ENCODE measurements at places on chromosomes 2 and 18.

DNA sequence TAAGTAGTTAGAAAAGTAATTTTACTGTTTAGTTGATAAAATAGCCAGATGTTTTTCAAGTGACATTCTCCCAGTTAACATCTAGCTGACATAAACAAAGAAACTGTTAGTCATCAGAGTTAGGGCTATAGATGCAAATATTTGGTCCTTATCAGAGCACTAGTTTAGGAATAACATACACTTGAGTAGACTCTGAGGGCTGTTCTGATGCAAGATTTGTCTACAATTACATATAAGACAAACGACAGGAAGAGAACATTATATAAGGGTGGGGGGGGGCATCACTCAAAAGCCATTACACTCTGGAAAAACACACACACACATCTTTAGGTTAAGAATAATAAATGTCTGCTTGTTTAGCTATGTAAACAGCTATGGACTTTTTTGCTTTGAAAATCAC is 554.4 kb upstream of the LRRTM1 start:
- no peak for DNase-seq

- no peak for DNase-seq
Observed at GRCh38 chr2:23690421-23691105, 236.4 kb downstream of the ATAD2B start.

DNA sequence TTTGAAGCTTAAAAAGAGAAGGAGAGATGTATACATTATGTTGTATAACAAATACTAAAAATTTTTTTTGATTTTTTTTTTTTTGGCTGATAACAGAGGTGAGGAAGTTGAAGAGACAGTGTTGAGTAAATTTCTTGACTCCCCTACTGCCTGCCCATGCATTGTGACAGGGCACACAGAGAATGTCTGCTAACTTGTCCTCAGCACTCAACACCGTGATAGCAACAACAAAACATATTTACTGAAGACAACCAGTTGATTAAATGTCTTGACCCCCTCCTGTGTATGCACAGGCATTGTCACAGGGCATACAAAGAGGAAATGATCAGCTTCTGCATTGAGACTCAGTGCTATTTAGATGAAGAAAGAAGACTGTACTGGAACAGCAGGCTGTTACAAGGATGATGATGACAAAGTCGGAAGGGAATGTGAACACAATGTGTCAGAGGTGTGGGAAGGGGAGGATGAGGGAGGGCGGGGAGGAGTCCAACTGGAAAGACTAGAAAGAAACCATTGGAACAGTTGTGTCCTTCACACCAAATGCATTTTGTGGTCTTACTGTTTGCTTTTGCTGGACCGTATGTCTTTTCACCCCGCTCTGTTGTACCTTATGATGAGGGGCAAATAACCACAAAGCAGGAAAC is 89.5 kb downstream of the CERS6 start:
- peak; percentile 68 for DNase-seq

DNA sequence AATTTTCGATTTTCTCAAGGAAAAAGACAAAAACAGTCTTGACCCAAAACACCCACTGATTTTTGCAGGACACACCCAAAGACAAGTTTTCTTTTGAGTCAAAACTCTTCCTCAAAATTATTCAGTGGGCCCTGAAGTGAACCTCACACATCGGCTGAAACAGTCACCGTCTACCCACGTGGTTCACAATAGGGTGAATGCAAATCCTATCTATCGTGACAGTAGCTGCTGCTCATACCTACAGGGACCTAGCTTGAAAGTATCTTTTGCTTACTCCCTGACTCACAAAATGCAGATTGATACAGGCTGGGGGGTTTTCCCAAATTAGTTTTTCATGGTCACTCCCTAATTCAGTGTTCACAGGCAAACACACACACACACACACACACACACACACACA is 10.7 kb upstream of the CD226 start:
- DNase-seq: peak; percentile 57

DNA sequence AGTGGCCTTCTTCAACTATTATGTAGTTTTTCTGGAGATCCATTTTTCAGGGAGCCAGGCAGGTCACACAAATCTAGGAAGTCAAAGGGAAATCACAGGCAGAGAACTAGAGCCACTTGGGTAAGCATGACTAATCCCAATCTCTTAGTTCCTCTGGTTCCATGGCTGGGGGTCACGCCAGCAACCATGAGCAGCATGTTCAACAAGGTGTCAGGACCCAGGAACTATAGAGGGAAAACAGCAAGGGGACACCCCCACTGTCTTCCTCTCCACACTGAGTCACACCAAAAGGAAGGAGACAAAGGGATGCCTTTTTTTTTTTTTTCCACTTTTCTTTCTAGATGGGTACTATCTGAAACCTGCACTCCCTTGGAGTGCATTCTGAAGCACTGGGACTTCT is 250.9 kb downstream of the OTX1 start:
- DNase-seq: no peak

DNA sequence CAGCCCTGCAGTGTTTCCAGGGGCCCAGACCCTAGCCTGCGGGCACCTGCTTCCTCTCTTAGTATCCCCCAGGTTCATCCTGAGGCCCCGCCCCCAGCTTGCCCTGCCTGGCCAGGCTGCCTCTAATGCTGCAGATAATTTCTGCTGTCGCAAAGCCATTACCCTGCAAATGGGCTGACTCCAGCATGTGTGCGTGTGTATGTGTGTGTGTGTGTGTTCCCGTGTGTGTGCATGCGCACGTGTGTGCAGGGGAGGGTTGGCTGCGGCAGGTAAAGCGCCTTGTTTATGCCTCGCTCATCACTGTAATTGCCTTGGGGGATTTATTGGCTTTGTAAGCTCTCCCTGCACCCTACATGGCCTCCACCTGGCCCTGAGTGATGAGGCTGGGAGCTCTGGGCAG is 7.6 kb upstream of the PRSS56 start:
- DNase-seq: no peak

- no peak for DNase-seq
Observed at GRCh38 chr2:10303181-10303693, 533 bp downstream of the HPCAL1 start.

DNA sequence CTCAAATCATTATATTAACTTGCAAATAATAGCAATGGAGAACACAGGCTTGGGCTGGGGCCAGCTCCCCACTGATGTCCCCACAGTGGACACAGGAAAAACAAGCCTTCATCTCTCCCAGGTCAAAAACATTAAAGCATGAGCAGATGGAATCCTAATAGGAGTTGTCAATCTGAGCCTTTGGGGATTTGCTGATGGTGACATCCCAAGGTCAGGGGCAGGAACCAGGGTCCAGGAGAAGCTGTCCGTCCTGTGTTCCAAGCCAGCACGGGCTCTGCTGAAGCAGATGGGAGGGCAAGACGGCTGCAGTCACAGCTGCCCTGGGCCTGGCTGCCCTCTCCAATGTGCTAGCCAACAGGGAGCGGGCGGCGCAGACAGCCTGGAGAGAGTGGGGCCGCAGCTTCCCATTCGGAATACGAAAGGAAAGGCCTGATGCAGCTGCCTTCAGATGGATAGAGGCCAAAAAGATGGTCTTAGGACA is 135.5 kb downstream of the NDUFA10 start:
- DNase-seq: no peak

- DNase-seq: peak; percentile 56
Observed at GRCh38 chr2:128442053-128442751, 123.5 kb upstream of the HS6ST1 start.

DNA sequence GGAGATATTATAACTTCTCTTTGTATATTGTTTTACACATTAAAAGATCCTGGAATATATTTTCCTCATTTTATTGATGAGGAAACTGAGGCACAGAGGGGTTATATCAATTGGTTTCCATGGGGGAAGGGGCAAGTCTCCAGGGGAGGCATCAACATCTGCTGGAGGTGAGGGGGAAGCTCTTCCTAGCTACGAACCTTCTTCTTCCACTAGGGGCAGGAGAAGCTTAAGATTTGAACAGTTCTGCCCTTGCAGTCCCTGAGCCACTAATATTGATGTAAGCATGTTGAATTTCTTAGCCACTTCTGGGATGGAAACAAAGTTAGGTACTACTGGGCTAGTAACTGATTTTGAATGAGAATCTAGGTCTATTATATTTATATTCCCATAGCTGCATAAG is 140.1 kb upstream of the AQP4 start:
- DNase-seq: peak; percentile 4

GRCh38 chr2:136055929-136056688 is 61.8 kb downstream of the CXCR4 start:
- no peak for DNase-seq

- DNase-seq: peak; percentile 55
Observed at GRCh38 chr2:69624131-69624530, 19.4 kb downstream of the AAK1 start.

- DNase-seq: peak; percentile 31
Observed at GRCh38 chr2:19793132-19793750, 108.5 kb downstream of the TTC32 start.

DNA sequence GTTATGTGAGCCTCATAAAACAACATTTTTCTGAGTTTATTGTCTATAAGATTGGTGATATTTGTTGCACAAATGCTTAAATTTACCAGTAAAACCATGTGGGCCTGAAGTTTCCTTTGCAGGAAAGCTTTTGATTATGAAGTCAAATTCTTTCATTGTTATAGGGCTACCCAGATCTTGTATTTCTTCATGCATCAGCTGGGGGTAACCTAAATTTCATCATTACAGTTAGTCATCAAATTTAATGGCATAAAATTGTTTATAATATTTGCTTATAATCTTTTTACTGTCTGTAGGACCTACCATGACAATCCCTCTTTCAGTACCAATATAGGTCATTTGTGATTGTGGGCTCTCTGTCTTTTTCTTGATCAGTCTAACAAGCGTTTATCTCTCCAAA is 47.8 kb downstream of the SMAD2 start:
- DNase-seq: no peak

- DNase-seq: no peak
Observed at GRCh38 chr2:59803586-59803985, 749.9 kb downstream of the BCL11A start.

- no peak for DNase-seq
Observed at GRCh38 chr2:181483211-181483610, 26.0 kb downstream of the ITGA4 start.

GRCh38 chr18:11844436-11844835 is 6.8 kb upstream of the CHMP1B start:
- no peak for DNase-seq

GRCh38 chr2:39492095-39492590 is 55.1 kb upstream of the MAP4K3 start:
- peak; percentile 96 for DNase-seq

DNA sequence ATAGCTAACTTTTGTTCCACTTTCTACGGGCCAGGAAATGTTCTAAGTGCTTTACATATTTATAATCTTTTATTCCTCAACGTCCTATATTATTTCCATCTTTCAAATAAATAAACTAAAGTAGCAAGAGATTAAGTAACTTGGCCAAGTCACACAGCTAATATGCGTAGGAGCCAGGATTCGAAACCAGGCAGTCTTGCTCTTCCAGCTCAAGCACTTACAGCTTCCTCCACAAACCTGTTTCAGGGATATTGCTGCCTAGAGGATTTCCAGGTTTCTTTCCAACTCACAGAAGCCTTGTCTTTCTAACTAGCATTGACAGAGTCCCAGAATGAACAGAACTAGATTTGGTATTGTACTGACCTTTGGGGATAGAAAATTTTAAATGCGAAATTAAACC is 102.5 kb downstream of the FIGN start:
- no peak for DNase-seq

GRCh38 chr18:13388586-13389490 is 170.3 kb downstream of the LDLRAD4 start:
- no peak for DNase-seq

GRCh38 chr2:10880586-10881321 is 31.0 kb upstream of the KCNF1 start:
- DNase-seq: peak; percentile 37

DNA sequence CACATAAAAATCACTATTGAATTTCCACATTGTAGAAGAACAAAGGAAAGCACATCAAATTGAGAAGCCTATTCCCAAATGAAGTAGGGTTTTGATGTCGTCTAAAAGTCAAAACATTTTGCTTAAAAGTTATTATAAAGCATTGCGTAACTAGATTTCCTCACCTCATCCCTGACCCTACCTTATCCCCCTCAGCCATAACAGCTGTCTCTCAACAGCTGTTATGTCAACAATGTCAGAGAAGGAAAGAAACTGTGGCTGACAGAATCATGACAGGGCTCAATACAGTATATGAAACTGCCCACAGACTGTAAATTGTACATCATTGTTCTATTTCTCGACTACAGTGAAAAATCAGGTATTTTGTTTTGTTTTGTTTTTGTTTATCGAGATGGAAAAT is 63.0 kb upstream of the ACVR1C start:
- DNase-seq: no peak

DNA sequence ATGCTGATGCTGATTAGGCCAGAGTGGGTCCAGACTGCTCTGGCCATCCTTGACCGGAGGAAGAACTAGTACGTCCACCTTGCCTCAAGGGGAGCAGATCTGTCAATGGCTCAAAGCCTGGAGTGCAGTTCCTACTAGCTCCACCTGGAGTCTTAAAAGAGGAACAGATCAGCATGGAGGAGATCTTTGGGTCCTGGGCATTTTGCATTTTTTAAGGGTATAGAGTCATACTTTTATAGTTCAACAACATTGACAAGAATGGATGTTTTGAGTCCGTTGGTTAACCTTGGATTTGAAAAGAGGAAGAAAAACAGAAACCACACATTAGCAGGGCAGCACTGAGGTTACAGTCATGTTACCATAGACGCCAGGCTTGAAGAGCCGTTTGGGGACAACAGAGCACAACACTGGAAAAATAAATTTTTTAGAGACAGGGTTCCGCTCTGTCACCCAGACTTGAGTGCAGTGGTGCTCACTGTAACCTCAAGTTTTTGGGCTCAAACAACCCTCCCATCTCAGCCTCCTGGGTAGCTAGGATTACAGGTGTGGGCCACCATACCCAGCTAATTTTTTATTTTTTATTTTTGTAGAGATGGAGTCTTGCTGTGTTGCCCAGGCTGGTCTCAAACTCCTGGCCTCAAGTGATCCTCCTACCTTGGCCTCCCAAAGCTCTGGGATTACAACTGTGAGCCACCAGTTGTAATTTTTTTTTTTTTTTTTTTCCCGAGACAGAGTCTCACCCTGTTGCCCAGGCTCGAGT is 78.5 kb downstream of the PRKCE start:
- DNase-seq: peak; percentile 85

GRCh38 chr2:235143789-235144188 is 192.0 kb downstream of the SH3BP4 start:
- DNase-seq: no peak

GRCh38 chr2:12302140-12302539 is 414.6 kb upstream of the TRIB2 start:
- DNase-seq: no peak

GRCh38 chr2:11073251-11073650 is 82.0 kb upstream of the SLC66A3 start:
- peak; percentile 19 for DNase-seq

- DNase-seq: no peak
Observed at GRCh38 chr2:181185948-181186347, 205.5 kb downstream of the UBE2E3 start.

GRCh38 chr2:78586316-78586715 is 439.2 kb upstream of the REG3G start:
- DNase-seq: no peak

DNA sequence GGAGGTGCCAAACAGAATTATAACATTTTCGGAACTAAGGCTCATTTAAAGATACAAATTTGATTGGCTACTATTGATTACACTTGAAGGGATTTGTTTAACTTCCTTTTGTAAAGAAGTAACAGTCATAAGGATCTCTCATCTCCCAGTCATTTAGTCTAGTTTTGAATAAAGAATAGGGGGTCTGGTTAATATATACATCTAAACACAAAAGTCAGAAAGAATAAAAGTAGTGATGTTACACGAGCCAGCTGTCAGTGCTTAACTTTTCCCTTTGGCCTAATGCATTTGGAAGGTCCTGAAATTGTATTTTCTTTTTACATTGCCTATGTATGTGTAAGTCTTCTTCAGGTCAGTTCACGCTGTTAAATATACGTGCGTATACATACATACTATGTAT is 8.1 kb downstream of the SEPTIN2 start:
- no peak for DNase-seq

GRCh38 chr2:122755281-122755780 is 999.9 kb downstream of the TSN start:
- no peak for DNase-seq

Measured in suppressor macrophage treated with lipopolysaccharide for 4 hours (primary cell).